Cerebellum (tissue), 4 donors: ENCODE measurements at places on chromosomes 2 and 18.

DNA sequence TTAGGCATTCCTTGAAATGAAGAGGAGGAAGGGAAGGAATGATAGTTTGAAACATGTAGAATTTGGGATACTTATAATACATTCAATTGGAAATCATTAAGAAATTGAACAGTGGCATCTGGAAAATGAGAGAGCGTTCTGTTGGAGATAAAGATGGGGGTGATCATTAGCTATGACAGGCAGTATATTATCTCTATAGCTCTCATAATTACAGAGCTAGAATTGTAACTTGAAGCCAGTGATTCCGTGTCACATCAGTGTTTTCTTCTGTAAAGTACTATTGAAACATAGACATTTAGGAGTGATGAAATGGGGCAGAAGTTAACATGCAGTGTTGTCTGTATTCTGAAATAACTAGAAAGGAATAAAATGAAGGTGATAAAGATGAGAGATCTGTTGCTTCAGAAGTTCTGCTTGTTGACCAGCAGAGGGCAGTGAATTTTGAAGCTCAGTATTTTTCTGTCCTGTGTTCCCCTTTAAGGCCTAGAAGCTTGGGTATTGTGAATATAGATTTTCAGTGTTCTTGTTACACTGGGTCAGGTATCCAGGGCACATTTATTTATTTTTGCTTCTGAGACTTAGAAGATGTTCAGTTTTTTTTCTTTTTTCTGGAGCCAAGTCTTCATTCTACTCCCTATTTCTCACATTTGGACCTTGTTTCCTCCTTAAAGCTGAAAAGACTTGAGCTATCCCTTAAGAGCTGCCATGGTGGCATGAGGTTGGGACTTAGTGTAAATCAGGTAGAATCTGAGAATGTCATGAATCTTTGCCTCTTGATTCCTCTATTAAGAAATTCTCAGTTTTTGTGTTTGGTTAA lies 157.4 kb downstream of the TAF4B start:
- peak; percentile 44 for DNase-seq

DNA sequence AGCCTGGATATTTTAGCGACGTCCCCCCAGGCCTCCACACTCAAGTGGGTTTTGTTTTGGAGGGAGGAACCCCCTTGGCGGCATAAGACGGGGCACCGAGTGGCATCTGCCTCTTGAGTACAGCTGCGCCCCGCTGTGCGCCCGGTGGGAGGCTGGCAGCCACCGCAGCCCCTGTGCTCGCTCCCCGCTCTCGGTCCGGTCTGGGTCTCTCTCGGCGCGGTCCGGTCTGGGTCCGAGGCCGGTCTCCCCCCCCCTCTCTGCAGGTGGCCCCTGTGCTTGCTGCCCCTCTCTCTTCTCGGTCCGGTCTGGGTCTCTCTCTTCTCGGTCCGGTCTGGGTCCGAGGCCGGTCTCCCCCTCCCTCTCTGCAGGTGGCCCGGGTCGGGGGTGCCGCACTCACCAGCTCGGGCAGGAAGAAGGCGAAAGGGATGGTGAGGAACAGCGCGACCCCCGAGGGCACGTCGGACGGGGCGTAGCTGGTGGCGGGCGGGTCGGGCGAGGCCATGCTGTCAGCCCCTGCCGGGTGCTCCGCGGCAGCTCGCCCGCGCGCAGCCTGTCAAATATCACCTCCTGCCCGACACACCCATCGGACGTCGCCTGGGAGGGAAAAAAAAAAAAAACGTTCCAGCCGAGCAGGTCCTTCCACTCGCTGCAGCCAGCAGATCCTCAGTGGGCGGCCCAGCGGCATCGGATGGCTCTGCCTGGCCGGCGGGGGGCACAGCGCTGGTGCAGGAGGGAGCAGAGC lies at the start of gene MALL:
MALL (minus strand) TSS at position 532 of the 742 bp plus-strand sequence; CDS start at position 502, 30 bp downstream.
- no peak for DNase-seq

GRCh38 chr2:39433586-39434195 lies 3.4 kb downstream of the MAP4K3 start:
- DNase-seq: no peak

- no peak for DNase-seq
Measured at GRCh38 chr2:200408428-200409316, 101.2 kb downstream of the KCTD18 start.

DNA sequence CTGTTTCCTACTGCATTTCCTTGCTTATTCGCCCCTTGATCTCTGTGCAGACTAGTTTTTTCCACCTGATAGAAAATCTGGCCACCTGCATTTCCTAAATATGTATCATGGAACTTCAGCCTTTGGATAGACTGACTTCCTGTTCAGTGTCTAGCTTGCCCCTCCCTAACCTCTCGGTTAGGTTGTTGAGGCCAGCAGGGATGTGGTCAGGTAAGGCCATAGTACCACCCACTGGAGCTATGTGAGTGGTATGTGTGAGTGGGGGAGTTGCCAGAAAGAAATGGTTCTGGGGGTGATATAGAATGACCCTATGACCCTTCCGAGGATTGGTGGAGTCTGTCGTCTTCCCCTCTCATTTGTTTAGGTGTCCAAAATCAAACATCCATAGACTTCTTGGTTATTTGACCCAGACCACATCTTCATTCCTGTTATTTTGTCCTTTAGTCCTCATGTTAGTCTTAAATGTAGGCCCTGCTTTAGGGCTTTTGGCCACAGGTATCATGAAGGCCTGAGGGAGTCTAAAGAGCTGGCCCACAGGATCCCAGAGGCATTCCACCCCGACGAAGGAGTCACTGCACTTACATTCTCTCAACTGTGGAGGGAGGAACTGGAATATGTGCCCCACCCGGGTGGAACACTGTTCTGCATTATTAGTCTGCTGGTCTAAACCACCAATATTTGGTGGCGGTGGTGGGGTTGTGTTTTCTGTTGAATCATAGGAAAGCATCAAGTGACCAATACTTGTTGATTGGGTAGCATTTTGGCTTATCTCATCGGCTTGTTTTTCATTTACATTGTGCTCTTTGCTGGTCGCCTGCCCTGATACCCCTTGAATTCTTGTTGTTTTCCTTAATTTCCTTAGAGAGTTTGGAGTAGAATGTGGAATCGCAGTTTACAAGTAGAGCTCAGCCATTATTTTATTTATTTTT lies 21.9 kb downstream of the CAB39 start:
- no peak for DNase-seq

DNA sequence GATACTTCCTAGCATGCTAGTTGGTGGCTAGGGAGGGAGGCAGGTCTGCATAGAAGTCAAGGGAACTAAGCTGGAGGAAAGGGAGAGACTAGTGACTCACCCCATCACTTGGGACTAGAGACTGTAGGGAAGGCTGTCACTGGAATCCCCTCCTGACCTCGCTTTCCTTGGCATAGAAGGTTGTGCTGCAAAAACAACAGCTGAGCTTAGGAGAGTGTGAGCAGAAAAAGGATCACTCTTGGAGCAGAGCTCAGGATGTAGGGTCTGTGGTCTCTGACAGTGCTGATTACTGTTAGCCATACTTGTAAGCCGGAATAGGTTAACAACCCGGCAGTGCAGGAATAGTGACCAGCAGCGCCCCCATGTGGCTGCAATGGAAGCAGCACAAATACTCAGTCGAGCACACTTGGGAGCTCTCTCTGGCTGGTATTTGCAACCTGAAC lies 66.9 kb upstream of the SMAD2 start:
- DNase-seq: no peak

DNA sequence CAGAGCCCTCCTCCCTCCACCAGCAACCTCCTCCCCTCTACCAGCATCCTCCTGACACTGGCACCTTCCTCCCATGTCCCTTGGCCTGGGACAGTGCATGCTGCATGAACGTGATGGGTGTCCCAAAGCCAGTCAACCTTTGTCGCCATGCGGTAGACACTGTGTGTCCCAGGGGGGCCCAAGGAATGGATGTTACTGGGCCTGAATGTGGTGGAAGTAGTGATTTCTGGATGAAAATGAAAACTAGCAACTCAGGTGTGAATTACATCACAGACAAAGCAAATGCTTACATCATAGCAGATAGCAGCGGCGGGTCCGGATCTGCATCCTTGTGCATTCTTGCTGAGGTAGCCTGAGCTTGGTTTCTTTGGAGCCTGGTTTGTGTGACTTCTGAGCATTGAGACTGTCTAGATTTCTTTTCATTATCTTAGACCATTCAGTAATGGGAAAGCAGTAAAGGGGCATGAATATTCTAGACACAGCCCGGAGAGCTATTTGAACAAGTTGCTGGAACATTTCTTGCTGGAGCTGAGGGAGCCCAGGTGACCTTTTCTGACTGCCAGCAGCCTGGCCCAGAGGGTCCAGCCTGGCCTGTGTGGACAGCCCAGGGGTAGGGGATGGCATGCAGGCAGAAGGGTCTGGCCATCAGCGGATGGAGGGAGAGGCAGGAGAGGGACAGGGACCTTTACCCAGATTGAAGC lies 100.4 kb downstream of the FAM210A start:
- no peak for DNase-seq

DNA sequence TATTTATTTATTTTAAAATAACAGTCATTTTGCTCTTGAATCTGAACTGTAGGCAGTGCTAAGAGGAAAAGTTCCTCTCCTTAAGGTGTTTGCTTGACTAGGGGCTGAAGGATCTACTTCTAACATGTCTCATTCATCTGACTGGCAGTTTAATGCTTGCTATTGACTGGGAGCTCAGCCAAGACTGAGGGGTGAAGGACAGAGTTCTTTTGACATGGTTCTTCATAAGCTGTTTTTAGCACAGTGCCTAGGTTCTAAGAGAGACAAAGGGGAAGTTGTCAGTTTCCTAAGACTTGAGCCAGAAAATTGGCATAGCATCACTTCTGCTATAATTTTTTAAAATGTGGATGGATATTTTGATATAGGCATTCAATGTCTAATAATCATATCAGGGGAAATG lies 73.0 kb downstream of the COMMD1 start:
- DNase-seq: no peak

GRCh38 chr2:233973786-233974185 lies 56.6 kb downstream of the TRPM8 start:
- no peak for DNase-seq

DNA sequence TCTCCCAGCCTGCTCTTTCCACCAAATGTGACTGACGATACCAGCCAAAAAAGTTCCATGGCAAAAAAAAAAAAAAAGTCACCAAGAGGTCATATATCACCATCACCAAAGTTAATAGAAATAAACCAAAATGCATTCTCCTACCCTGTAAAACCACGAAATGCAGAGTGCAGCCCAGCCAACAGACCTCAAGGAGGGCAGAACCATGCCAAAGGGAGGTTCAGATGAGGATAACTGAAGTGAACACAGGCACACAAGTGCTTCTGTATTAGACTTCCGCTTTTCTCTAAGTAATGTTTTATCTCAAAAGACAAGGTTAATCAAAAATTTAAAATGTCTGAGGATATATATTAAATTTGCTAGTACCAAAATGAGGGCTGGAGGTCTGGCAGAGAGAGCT lies 5.5 kb downstream of the SERPINE2 start:
- no peak for DNase-seq

GRCh38 chr2:216920143-216920876 lies 60.4 kb upstream of the TNP1 start:
- DNase-seq: no peak
